GDM1 (cell line): ENCODE measurements at places on chromosomes 16 and 17.

DNA sequence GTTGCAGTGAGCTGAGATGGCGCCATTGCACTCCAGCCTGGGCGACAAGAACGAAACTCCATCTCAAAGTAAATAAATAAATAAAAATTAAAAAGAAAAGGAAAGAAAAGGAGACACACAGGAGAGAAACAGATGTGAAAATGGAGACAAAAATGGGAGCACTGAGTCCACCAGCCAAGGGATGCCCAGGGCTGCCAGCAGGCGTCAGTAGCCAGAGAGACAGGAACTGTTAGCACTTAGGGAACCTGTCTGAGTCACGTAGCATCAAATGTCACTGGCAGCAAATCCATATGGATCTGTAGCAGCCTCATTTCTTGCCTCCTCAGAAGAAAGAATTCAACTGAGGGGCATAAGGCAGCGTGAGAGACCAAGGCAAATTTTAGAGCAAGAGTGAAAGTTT is 79.7 kb downstream of the CYLD start:
- no peak for DNase-seq

DNA sequence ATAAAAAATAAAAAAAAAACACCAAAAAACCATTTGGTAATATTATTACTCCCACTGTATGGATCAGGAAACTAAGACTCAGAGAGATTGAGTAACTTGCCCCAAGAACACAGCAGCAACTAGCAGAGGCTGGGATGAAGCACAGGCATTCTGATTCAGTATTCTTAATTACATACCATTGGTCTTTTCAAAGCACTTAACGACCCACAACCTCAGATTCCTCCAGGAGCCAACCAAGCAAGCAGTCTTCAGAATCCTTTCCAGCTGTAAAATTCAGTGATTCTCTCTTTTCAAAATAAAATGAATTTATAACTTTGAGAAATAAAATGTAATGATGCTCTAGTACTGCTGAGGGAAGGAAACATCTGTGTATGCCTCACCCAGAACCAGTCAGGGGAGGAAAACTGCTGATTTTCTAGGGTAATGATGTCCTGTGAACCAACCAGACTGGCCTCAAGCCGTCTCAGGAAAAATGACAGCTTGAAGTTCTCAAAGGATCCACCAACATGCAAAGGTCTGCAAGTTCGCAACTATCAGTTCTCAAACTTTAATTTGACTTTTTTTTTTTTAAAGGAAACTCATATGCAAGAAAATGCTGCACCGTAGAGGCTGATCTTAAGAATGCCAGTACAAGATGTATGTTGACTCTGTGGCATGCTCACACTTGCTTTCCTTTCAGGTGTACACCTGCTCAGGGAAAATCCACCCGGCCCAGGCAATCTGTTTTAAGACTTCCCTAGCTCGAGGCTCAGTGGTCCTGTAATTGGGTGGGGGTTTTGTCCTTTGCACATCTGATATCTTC is 9.0 kb downstream of the CUEDC1 start:
- no peak for DNase-seq

GRCh38 chr16:9372934-9373890 is 281.8 kb downstream of the HAPSTR1 start:
- DNase-seq = no peak

DNA sequence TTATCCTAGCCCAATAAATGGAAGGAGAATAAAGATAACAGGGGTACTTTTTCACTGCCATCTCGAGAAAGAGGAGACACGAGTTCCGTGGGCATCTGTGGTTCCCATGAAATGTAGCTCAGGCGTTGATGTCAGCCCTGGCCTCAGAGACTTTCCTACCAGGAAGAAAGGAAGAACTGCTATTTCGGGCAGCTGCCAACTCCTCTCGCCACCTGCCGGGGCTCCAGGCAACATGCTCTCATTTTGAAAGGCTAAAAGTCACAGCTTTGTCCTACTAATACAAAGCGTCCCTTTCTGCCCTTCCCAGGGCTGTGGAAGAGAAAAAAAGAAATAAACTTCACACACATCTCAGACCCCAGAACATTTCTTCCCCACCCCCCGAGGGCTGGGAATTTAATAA is 65.8 kb downstream of the DHRS7C start:
- no peak for DNase-seq

DNA sequence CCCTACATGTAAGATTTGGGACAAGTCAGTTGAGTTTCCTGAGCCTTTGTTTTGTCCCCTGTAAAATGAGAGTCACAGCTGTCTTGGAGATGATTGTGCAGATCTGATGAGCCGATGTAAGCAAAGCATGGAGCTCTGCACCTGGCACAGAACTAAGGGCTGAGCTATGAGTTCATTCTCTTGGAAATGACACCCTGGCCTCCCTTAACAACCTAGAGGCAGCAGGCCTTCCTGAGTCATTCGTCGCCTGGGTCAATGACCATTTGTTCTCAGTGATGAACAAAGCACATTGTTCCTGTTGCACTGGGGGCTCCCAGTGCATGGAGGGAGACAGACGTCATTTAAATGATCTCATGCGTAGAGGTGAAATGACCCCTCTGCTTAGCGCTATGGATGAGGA is 62.8 kb upstream of the GCSH start:
- DNase-seq = no peak

GRCh38 chr17:32903774-32904673 is 23.9 kb upstream of the TMEM98 start:
- DNase-seq = no peak

- no peak for DNase-seq
These were observed 53.5 kb downstream of the SMURF2 start for GRCh38 chr17:64608571-64608981.

- DNase-seq = no peak
These were observed 2.3 kb upstream of the PPP1R9B start for GRCh38 chr17:50152736-50153135.

- no peak for DNase-seq
These were observed 10.0 kb downstream of the SPATA32 start for GRCh38 chr17:45251931-45252330.

DNA sequence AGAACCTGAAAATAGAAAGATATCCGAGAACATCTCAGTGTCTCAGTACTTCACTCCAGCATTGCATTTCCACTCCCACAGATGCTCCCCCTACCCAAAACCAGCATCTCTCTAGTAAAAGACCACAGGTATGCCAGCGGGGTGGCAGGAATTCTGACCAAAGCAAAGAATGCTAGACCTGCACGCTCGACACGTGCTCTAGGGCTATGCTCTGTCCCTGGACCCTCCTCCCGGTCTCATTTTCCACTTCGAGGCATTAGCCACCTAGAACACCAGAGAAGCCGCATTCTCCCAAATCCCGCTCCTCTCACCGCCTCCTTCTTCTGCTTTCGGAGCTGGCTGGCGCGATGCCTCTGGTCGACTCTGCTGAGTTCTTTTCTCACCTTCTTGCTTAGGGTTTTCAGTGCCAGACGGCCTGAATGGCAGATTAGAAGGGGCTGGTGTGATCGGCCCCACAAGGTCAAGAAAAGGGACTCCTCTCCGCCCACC is 487 bp downstream of the TSR1 start:
- DNase-seq = no peak
